ENCODE measurements at places on chromosomes 16 and 17.

DNA sequence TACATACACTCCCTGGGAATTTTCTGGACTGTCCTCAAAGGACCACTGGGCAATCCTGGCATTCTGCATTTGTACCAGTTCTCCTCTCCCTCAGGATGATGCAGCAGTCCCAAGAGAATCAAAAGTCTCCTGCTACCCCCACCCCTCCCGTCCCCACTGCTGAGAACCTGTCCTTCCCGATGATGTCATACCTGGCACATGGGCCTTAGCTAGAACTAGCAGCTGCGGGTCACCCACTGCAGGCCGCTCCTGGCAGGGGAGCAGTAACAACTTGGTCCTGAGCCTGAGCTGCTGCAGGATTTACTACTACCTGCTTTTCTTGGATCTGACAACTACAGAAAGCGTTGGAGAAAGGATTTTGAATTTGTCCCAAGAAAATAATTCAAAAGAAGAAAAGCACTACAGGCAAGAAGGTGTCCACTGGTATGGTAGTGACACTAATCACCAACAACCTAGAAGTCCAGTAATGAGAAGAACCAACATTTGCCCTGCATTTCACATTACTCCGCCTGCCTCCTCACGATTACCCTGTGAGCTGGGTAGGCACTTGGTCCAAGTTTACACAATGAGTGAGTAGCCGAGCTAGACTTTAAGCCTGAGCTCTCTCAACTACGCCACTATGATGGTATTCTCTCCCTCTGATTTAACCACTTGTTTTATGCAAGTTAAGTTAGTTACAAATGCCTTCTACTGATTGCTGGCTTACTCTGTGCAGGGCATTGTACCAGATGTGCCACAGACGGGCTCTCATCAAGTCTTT is 55.3 kb upstream of the ETV4 start:
- no peak for DNase-seq

DNA sequence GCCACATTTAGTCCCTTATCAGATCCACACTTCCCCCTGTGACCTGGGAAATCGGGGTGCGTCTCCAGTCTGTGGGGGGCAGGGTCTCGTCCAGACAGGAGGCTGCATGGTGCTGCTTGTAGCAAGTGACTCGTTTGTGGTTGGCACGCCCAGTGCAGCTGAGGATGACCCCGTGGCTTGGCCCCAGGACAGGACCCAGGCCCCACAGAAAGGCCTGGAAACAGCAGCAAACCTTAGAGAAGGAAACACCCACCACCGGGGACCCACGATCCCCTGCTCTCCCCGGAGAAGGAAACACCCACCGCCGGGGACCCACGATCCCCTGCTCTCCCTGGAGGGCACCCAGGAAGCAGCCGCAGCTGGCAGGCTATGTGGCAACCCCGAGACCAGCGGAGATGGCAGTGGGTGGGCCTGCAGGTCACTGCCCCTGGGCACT is 8.2 kb upstream of the C16orf95 start:
- DNase-seq: no peak

DNA sequence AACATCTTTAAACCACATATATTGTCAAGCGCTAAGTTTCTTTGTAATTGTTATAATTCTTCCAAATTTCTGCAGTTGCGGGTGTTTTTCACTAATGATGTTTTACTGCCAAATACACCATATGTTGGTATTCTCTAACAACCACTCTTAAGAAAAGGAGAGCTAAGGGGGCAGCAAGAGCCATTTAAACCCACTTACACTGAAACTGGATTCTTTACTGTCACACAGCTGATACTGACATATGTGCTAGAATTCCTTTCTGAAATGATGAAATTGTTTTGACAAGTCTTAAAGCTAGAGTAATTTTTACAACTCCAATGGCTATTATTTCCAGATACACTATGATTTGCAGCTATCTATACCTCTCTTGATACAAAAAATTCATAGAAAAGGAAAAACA is 483.1 kb downstream of the CDH11 start:
- DNase-seq: no peak

DNA sequence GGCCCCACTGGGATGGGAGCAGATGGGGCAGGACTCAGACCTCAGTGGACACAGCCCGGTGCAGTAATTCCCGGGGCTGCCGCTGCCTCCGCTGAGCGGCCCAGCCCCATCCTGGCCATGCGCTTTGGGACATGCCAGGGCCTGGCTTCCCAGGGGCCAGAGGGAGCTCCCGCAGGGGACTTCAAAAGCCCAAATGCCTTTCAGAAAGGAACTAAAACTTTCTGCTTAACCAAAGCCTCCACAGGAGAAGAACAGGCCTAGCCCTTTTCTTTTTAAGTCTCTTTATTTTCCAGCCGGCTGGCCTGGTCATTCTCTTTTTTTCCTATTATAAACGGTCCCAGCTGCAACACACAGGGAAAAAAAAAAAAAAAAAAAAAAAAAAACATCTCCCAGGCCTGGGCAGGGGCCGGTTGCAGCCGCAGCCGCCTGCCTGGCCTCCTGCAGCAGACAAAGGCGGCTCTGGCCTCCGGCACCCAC is 10.7 kb upstream of the ZNF423 start:
- no peak for DNase-seq

- no peak for DNase-seq
Observed at GRCh38 chr16:86768999-86769398, 190.7 kb downstream of the FOXL1 start.

DNA sequence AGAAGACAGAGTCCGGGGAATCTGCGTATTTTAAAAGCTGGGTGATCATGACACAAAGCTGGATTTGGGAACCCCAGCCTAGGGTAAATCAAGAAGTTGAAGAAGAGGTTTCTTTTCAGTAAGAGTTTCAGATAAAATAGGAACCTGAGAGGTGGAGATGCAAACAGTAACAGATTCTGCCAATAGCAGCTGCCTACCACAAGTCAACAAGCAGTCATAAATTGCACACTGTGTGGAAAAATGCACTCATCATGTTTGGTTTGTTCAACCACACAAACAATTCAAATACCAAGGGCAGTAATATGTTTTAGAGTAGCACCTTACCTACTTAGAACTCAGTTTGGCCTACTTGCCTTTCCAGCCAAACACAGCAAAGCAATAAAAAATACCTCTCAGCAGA is 14.0 kb downstream of the MYO1D start:
- DNase-seq: no peak

- DNase-seq: no peak
Observed at GRCh38 chr17:66032082-66032712, 159.7 kb downstream of the CEP112 start.

- no peak for DNase-seq
Observed at GRCh38 chr16:14489460-14489859, 140.6 kb downstream of the PARN start.

GRCh38 chr17:82989881-82990280 is 89.5 kb upstream of the METRNL start:
- no peak for DNase-seq

GRCh38 chr17:79830763-79831264 is 8.4 kb downstream of the CBX4 start:
- DNase-seq: no peak

Data from activated CD4-positive, alpha-beta T cell treated with anti-CD3 and anti-CD28 coated beads for 1 hour (primary cell).